ENCODE measurements at places on chromosomes 4 and X. TPM values are rescaled to one million over a fixed set of nuclear protein-coding genes. Genes with fewer than 3 reads are reported as not detected.

DNA sequence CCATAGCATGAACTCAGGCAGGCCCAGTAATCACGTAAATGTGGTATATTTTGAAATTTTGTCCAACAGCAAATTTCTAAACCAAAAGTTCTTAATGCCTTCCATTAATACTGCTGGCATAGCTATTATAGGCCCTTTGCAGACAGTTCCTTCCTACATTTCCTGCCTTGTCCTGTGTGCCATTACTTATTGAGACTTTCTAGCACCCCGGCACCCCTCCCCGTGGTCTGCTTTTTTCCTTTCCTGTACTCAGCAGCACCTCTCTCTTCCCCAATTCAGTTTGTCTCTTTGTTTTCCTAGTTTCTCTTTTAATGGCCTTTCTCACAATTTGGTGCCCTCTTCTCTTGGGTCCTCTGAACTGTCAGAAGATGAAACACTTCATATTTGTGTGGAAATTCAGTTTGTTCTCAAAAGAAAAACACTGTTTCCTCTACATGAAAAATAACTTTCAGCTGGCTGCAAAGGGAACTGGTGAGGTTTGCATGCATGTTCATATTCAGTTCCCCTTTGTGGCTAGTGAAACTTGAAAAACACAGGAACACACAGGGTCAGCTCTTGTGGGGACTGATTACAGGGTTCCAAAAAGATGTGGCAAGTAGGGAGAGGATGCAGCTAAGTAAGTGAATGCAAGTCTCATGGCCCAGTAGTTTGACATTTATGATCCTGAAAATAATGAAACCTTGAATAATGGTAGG is 17.1 kb downstream of the GPR34 start:
- no peaks in the 10 kb centered on the region for H3K27me3 ChIP-seq
- H3K27ac ChIP-seq, result no peak overlapping the region
- H3K4me1 ChIP-seq, result peaks cover 6% of the 10 kb centered on the region

The TRIM75 gene
- not detected for total RNA-seq

The ALPK1 gene
- total RNA-seq, result 38.1 TPM

GRCh38 chr4:41575207-41575606 is 37.2 kb downstream of the LIMCH1 start:
- H3K36me3 ChIP-seq, result no peaks in the 10 kb centered on the region
- no peak for DNase-seq
- no peaks in the 10 kb centered on the region for H3K4me1 ChIP-seq
- no peak overlapping the region for H3K27ac ChIP-seq
- no peaks in the 10 kb centered on the region for H3K27me3 ChIP-seq
- no peak overlapping the region for H3K4me3 ChIP-seq

GRCh38 chr4:89995006-89995405 is 100.4 kb downstream of the MMRN1 start:
- no peak overlapping the region for H3K4me3 ChIP-seq
- no peak for DNase-seq
- no peaks in the 10 kb centered on the region for H3K36me3 ChIP-seq
- no peaks in the 10 kb centered on the region for H3K27me3 ChIP-seq
- H3K27ac ChIP-seq, result no peak overlapping the region

The PASD1 gene
- not detected for total RNA-seq

The MGARP gene
- not detected for total RNA-seq

DNA sequence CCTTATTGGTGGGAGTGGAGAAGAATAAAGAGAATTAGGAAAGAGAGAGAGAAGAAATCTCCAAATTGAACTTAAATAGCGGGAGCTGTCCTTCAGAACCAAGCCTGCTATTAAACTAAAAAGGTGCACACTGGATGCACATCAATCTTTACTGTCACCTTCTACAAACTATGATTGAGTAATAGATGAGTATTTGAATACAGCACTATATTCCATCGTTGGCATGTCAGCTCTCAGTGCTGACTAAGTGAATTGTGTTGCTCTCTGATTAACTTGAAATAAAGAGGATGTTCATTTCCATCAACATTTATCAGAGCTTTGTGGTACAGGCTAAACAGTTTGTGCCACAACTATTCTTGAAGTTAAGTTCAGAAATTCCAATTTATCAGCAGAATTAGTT is 143.7 kb upstream of the PABPC4L start:
- DNase-seq, result no peak
- no peak overlapping the region for H3K27ac ChIP-seq
- H3K36me3 ChIP-seq, result no peaks in the 10 kb centered on the region
- H3K27me3 ChIP-seq, result no peaks in the 10 kb centered on the region
- no peak overlapping the region for H3K4me3 ChIP-seq

GRCh38 chrX:87005183-87005582 is 512.4 kb upstream of the KLHL4 start:
- peaks cover 4% of the 10 kb centered on the region for H3K27me3 ChIP-seq
- no peak for DNase-seq
- H3K4me1 ChIP-seq, result no peaks in the 10 kb centered on the region
- no peaks in the 10 kb centered on the region for H3K36me3 ChIP-seq

DNA sequence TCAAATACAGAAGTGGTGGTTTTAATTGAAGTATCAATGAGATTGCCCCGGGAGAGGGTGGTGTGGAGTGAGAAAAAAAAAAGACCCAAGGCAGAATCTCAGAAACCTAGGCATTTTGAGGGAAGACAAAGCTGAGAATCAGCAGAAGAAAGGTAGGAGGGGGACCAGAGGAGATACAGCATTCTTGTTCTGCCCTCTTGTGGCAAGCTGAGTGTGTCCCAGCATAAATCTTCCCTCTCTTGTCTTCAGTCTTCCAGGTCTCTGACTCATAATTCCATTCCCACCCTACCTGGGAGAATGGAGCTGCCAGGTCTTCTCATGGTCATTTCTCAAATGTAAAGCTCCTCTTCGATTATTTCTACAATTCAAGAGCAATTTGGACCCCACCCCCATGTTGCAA is 32.7 kb upstream of the MAGED1 start:
- H3K27me3 ChIP-seq, result no peaks in the 10 kb centered on the region
- DNase-seq, result peak; percentile 7
- no peaks in the 10 kb centered on the region for H3K4me1 ChIP-seq
- no peak overlapping the region for H3K27ac ChIP-seq
- no peaks in the 10 kb centered on the region for H3K36me3 ChIP-seq
- no peak overlapping the region for H3K4me3 ChIP-seq
